ENCODE measurements at places on chromosomes 5 and 9. TPM values are rescaled to one million over a fixed set of nuclear protein-coding genes. Genes with fewer than 3 reads are reported as not detected.

GRCh38 chr5:52580921-52581320, 206.8 kb upstream of the ITGA1 start:
- no peak for DNase-seq

GRCh38 chr5:78746021-78746770, 97.6 kb upstream of the LHFPL2 start:
- DNase-seq, result no peak

DNA sequence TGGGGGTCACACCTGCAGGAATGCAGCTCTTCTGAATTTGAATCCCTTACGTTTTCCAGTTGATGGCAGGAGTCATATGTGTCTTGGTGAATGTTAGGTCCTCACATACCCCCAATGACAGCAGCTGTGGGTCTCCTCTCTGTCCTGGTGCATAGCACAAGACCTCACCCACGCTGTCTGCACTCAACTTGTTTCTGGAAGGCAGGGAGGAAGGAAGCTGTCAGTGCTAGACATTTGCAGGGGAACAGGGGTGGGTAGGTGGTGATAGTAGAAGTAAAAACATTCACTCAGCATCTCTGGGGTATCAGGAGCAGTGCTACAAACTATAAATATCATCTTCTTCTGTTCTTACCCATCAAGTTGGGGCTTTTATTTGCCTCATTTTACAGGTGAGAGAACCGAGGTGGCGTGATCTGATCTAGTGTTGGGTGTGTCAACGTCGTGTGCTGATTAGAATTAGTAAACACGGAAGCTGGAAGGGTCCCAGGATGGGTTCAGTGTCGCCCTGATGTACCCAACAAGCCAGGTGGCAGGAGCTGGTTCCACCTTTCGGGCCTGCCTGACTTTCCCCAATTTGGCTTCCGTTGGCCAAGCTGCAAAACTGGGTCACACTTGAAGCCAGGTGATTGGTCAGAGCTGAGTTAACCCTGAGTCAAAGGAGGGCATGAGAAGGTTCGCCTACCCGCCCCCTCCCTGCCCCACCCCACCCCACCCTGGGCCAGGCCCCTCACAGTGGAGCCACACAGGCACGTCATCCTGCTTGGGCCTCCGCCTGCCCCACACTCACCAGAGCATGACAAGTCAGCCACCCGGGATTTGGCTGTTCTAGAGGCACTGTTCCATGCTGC, 15.8 kb downstream of the ERGIC1 start:
- no peak for DNase-seq

GRCh38 chr9:77449240-77450084, 198.7 kb downstream of the GNA14 start:
- DNase-seq, result no peak

DNA sequence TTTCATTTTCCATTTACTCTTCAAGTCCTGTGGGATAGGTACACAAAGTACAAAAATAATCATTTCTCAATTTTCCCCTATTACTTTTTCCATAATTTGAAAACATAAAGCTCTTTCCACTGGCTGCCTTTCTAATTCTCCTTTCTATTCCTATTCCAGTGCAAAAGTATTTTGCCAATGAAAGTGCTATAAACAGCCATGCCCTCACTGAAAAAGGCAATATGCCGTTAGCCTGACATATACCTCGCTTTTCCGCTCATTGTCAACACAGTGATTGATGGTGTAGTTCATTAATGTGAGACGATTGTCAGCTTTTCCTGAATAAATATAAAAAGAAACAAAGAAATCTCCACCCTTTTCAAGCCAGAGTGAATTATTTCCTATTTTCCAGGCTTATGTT, 97.5 kb downstream of the EBF1 start:
- no peak for DNase-seq

DNA sequence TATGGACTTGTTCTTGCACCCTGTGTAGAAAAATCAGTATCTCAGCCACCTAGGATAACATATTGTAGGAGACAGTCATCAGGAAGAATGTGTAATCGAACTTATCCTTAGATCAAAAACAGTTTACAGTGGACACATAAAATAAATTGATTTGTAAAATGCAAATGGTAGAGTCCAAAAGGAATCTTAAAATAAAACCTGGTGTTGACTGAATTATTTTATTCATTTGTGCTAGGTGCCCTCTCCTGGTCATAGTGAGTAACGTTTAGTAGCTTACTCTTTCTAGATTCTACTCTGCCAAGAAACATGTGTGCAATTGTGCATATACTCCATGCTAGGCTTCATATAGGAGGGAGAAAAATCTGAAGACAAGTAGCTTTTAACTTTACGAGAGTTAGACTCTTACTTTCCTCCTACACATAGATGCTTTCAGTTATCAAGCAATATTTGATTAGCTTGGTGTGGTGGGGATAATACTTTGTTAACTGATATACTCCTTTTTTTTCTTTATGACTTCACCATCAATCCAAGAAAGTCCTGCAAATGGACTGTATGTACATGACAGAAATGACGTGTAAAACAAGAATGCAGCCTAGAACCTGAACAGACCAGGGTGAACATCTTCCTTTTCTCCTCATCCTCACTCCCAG, 23.7 kb upstream of the LOX start:
- DNase-seq, result no peak

GRCh38 chr9:4030751-4031150, 269.1 kb downstream of the GLIS3 start:
- DNase-seq, result no peak

DNA sequence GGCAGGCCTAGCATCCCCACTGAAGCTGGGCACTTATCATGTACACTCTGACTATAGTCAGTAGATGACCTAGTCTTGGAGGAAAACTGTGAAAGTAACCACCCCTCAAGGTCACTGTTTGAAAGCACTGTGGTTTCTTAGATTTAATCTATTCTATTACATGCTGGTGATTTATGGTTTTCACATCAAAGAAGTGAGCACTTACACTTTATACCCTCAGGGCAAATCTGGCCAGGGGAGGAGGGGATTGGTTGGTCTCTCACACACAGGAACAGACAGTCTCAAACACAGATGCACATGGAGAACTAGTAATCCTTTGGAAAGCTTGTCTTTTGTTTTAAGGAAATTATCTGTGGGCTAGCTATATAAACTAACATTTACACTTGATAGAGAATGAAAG, 17.9 kb upstream of the SPIN1 start:
- no peak for DNase-seq

- DNase-seq, result no peak
Observed at GRCh38 chr9:8012986-8013385, 213.4 kb upstream of the DMAC1 start.

DNA sequence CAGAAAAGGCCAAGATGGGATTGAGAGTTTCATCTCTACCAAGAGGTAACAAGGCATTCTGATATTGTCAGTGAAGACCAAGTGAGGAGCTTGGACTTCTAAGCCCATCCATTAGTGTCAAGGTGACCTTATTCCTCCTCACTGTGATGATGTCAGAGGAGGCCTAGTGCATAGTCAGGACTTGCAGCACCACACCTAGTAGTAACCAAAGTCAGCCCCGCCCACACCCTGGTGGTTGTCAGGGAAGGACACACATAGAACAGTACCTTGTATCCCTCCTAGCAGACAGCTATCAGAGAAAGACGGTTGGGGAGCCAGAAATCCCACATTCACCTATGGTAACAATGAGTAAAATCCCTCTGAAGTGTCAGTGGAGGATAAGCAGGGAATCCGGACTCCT, 111.7 kb downstream of the AP3B1 start:
- no peak for DNase-seq

GRCh38 chr5:100780376-100780870, 122.7 kb downstream of the ST8SIA4 start:
- no peak for DNase-seq

- DNase-seq, result no peak
Observed at GRCh38 chr5:170596482-170597044, 92.7 kb downstream of the KCNIP1 start.

- no peak for DNase-seq
Observed at GRCh38 chr9:135226369-135227050, 139.0 kb downstream of the OLFM1 start.

DNA sequence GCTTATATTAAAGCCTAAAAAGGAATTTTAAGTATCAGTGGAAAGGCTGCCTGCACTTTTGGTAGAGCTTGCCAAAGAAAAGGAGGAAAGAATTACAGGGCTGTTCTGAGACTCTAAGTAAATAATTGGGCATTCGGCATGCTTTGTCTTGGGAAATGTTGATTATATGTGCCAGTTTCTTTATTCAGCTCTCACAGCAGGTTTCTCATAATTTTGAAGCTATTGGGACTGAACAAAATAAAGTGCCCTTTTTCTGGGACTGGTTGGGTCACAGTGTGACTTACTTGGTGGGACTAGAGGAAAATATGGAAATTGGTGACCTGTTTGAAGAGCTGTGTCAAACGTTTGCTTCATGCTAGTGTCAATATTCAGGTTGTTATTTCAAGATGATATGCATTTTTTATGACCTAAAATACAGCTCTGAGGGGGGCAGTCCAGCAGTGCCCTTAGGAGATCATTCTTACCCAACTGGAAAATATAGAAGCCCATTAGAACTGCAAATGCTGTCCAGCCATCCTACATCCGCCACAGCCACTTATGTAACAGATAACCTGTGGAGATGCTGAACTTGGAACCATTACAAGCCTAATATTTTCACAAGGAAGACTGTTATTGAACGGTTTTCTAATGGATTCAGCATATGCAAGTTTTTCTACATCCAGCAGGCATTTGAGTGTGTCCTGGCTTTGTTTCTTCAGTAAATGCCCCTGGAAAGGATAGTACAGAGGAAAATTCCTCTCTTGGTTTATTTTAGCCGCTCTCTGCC, 122.4 kb downstream of the SNCAIP start:
- no peak for DNase-seq

- no peak for DNase-seq
Observed at GRCh38 chr9:135552698-135553171, 6.8 kb downstream of the OBP2A start.

DNA sequence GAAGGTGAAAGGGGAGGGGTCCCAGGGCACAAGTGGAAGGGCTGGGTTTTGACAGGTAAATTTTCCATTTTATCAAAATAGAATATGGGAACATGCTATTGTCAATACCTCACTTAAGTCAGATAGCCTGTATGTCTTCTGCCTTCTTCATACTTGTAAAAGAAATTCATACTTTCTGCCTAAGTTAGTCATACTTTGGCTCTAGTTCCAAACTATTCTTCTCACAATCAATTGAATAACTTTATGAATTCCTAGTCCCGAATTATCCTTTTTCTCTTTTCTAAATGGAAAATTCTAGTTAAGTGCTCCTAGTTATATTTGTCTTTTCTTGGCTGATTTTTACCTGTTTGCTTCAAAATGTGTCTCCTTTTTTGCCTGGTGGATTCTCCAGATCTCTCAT, 271.4 kb downstream of the CSNK1G3 start:
- DNase-seq, result no peak

GRCh38 chr5:96942078-96942477, 6.2 kb downstream of the LNPEP start:
- DNase-seq, result no peak

SPINK4 gene
- not detected for total RNA-seq

MBLAC2 gene
- total RNA-seq, result 3.8 TPM

ANKRD34B gene
- total RNA-seq, result not detected

FOXD1 gene
- total RNA-seq, result not detected
